ENCODE measurements at places on chromosomes 6 and 20.

DNA sequence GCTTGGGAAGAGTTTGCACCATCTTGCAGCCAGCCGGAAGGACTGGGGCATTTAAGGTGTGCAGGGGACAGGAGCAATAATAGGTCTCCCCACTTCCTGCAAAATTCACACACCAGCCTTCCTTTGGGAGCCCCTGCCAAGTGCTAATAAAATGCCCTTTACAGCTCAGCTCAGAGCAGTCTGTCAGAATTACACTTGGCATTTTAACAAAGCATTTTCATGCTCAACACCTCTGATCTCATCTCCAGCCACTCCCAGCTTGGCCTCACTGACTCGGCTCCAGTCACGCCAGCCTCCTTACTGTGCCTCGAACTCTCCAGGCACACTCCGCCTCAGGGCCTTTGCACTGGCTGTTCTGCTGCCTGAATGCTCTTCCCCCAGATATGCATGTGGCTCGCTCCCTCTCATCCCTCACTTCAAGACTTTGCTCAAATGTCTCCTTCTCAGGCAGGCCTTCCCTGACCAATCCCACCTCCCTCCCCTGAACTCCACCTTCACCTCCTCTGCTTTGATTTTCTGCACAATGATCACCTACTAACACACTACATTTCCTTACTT, 43.7 kb downstream of the GRM4 start:
- no peak for DNase-seq

- DNase-seq, result no peak
Observed at GRCh38 chr20:17928211-17928611, 40.4 kb downstream of the SNX5 start.

- no peak for DNase-seq
Observed at GRCh38 chr6:167136376-167136775, 13.5 kb downstream of the CCR6 start.

GRCh38 chr6:74734901-74735300, 471.0 kb downstream of the COL12A1 start:
- no peak for DNase-seq

DNA sequence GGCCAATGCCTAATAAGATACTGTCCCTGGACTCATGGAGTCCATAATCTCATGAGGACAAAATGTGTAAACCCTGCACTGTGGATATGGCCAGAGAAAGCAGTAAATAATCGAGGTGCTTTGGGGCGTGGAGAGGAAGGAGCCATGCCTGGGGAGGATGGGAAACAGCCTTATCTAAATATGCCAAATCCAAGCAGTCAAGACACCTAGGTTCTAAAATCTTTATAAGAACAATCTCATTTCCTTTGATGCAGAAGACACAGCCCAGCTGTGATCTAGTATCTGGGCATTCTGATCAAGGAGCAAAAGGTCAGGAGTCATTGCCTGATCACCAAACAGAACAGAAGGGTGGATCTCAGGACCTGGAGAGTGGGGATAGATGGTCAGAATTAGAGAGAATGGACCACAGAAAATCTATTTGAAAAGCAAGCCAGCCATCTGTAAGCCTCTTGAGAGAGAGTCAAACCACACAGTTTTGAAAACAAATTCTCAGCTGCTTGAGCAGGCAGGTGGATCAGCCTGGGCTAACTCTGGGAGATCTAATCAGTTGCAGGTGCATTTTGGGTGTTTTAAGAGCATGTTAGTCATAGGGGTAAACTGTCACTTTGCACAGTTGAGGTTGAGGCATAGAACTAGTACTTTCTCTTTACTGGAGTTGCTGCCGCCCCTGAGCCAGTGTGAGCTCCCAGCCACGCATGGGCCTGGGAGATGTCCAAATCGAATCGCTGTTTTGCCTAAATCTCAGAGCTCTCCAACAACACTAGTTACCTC, 130.8 kb upstream of the TNFAIP3 start:
- DNase-seq, result no peak
